Glutamatergic neuron (in vitro differentiated cells): ENCODE measurements at places on chromosomes 3 and 15. TPM values are rescaled to one million over a fixed set of nuclear protein-coding genes. Genes with fewer than 3 reads are reported as not detected.

GJD2 gene
- 3.3 TPM for total RNA-seq

DNA sequence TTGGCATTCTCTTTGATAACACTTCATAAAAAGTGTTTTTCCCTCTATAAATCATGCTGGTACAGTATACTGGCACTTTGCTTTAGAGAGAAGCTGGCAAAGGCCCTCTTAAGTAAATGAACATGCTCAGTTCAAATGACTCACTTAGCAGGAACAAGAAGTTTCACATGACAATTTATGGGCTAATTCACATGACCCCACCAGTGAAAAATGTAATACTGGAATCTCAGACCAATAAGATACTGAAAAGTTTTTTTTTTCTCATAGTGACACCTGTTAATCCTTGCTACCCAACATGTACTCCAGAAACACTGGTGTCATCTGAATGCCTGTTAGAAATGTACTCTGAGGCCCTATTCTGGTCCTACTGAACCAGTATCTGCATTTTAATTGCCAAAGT, 13.9 kb downstream of the BTBD1 start:
- DNase-seq, result no peak
- H3K4me3 ChIP-seq, result no peak overlapping the region
- H3K27me3 ChIP-seq, result no peaks in the 10 kb centered on the region
- no peaks in the 10 kb centered on the region for H3K36me3 ChIP-seq
- no peak overlapping the region for H3K27ac ChIP-seq
- H3K4me1 ChIP-seq, result no peaks in the 10 kb centered on the region

DNA sequence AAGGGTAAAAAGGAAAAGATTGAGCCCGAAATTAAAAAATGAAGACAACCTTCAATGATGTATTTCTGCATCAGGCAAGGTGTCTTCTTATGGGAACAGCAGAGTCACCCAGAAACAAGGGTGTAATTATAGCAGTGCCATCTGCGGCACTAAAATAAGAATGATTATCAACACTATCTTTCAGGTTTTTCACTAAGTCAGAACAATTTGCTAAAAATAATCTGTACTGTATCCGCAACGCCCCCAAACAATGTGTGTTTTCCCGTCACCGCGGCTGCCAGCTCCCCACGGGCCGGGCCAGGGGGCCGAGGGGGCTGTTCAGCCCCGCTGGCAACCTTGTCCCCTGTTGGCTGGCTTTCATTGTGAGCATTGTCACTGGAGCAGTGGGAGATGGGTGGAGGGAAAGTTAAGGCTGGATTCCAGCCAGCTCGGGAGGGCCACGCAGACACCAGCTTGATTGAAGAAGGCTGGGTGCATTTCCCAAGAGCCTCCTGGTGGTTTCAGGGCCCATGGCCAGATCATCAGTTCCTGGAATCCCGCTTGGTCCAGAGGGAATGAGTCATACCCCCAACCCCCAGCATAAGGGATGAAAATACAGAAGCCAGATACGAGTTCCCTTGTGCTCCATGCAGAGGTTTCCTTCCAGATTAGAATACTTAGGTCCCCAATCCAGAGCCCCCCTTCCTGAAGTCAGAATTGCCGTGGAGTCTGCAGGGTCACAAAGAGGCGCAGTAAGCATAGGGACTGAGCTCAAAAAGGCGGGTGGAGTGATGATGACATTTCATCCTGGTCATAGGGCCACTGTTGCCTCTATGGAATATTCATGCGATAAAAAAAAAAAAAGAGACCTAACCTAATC, 90.2 kb upstream of the KLF13 start:
- peaks cover 3% of the 10 kb centered on the region for H3K36me3 ChIP-seq
- peaks cover 6% of the 10 kb centered on the region for H3K27me3 ChIP-seq
- H3K4me1 ChIP-seq, result peaks cover 3% of the 10 kb centered on the region
- no peak overlapping the region for H3K4me3 ChIP-seq

DNA sequence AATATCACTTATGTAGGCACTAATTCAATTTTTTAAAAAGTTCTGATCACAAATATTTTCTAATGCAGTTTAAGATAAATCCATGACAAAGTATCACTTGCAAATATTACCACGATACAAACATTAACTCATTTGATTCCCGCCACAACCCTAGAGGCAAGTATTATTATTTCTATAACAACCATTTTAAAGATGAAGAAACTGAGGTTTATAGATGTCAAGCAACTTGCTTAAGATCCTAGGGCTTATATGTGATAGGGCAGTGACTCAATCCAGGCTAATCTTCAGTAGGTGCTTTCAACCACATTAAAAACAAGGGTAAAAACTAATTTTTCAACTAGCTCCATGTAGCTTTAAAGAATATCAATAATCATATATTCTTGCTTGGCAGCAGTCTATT, 1.7 kb downstream of the DYNC1LI1 start:
- peak overlapping the region; percentile 93 for H3K4me3 ChIP-seq
- peak overlapping the region; percentile 99 for H3K27ac ChIP-seq
- H3K4me1 ChIP-seq, result peaks cover 20% of the 10 kb centered on the region
- H3K36me3 ChIP-seq, result no peaks in the 10 kb centered on the region
- peaks cover 6% of the 10 kb centered on the region for H3K27me3 ChIP-seq
- DNase-seq, result no peak
